GM23338 (cell line): ENCODE measurements at places on chromosomes 3 and 15.

DNA sequence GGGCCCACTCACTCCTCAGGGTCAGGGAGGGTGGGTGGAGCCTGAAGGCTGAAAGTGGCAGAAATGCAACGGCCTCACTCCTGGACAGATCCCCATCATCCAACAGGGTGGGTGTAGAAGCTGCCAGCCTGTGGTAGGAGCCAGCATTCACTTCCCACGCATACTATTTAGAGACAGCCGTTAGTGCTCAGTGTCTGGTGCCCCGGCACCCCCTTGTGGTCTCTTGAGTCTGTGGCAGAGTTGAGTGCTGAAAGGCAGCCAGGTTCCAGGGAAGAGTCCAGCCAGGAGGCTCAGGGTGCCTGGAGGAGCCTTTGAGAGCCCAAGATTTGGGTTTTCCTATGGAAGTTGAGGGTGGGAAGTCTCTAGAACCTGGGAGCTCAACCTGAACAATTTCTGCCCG is 2.1 kb upstream of the GNAT1 start:
- H3K36me3 ChIP-seq = no peaks in the 10 kb centered on the region; the same call in 1 of the 2 replicates
- no peak overlapping the region for H3K27ac ChIP-seq
- peaks cover 10% of the 10 kb centered on the region; the same call in 1 of the 2 replicates for H3K27me3 ChIP-seq
- no peaks in the 10 kb centered on the region for H3K4me1 ChIP-seq
- no peak overlapping the region for H3K4me3 ChIP-seq
- DNase-seq = peak; percentile 92

GRCh38 chr15:73792415-73792814 is 39.3 kb upstream of the INSYN1 start:
- peaks cover 5% of the 10 kb centered on the region for H3K4me1 ChIP-seq
- no peaks in the 10 kb centered on the region for H3K27me3 ChIP-seq
- H3K27ac ChIP-seq = no peak overlapping the region
- no peak for DNase-seq
- no peaks in the 10 kb centered on the region for H3K36me3 ChIP-seq
- no peak overlapping the region for H3K4me3 ChIP-seq

DNA sequence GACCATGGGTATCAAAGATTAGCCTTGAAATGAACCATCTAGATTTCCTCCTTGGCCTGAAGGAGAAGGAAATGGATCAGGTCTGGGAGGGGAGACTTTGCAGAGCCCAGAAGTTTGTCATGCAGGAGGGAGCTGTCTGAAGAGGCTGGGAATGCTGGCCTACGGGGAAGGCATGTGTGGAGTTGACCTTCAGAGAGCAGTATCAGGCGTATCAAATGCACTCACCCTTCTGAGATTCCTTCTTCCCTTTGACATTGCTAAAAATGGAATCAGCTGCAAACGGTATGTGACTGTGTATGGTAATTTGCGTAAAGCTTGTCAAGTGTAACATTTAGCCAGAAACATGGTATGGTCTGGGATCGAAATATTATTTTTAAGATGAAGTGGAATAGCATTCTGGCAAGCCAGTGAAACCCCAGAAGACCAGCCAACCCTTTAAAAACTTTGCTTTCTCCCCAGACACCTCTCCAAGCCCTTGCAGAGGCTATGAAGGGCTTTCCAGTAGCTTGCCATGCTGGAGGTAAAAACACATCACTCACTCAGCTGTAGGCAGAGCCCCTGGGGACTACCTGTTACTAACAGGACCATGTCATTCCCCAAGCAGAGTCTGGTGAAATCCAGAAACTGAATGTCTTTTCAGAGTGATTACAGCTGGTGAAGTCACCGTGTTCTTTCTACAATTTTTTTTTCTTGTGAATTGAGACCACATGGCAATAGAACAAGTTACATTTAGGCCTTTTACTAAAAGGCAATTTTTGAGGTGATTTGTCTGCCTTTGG is 174.7 kb upstream of the SLC24A5 start:
- H3K36me3 ChIP-seq = no peaks in the 10 kb centered on the region
- no peak for DNase-seq
- H3K4me3 ChIP-seq = no peak overlapping the region
- H3K27me3 ChIP-seq = no peaks in the 10 kb centered on the region
- H3K4me1 ChIP-seq = no peaks in the 10 kb centered on the region

GRCh38 chr3:157182879-157183278 is 22.9 kb upstream of the CCNL1 start:
- no peak for DNase-seq
- no peak overlapping the region for H3K4me3 ChIP-seq
- peaks cover 1% of the 10 kb centered on the region for H3K36me3 ChIP-seq
- no peaks in the 10 kb centered on the region for H3K4me1 ChIP-seq
- no peaks in the 10 kb centered on the region for H3K27me3 ChIP-seq

GRCh38 chr15:43249699-43250203 is 17.0 kb downstream of the TGM5 start:
- no peak overlapping the region for H3K27ac ChIP-seq
- no peak overlapping the region for H3K4me3 ChIP-seq
- DNase-seq = no peak
